ENCODE measurements at places on chromosomes 3 and 15. TPM values are rescaled to one million over a fixed set of nuclear protein-coding genes. Genes with fewer than 3 reads are reported as not detected.

ATP13A4 gene
- total RNA-seq = 2.6 TPM

FRG2C gene
- not detected for total RNA-seq

INSYN1 gene
- not detected for total RNA-seq

STAB1 gene
- total RNA-seq = 9.7 TPM

- no peak overlapping the region for H3K4me3 ChIP-seq
- H3K36me3 ChIP-seq = no peaks in the 10 kb centered on the region
- DNase-seq = peak; percentile 53
- H3K27ac ChIP-seq = no peak overlapping the region
- peaks cover 45% of the 10 kb centered on the region for H3K4me1 ChIP-seq
- no peaks in the 10 kb centered on the region for H3K27me3 ChIP-seq
These were observed 157.6 kb downstream of the KLF13 start for GRCh38 chr15:31483986-31484951.

LSAMP gene
- total RNA-seq = not detected

UBA7 gene
- total RNA-seq = 57.8 TPM

DNA sequence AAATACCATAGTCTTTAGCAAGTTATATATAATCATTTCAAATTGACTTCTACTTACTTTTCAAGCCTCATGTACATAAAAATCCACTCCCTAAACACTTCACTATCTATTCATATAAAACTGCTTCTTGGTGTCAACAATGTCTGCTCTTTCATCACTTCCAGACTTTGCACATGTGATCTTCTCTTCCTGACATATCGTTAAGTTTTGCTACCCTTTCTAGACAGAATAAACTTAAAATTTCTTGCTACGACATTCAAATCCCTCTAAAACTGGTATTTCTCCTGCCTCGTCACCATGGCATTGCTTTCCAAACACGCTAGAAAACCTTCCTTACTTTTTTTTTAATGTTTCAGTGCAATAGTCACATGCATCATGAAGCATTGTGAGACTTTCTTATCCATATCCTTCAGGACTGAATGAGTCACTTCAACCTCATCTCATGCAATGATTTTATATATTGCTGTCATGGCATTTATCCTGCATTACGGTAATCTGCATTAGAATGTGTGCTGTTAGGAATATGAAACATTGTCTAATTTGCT, 122.8 kb downstream of the GMNC start:
- H3K27ac ChIP-seq = no peak overlapping the region
- no peaks in the 10 kb centered on the region for H3K36me3 ChIP-seq
- no peaks in the 10 kb centered on the region for H3K4me1 ChIP-seq

All from CD8-positive, alpha-beta memory T cell (primary cell).